ENCODE measurements at places on chromosomes 2 and 18. TPM values are rescaled to one million over a fixed set of nuclear protein-coding genes. Genes with fewer than 3 reads are reported as not detected.

Gene SCN2A
- not detected for total RNA-seq

Gene ADRA2B
- total RNA-seq = 0.12 TPM

DNA sequence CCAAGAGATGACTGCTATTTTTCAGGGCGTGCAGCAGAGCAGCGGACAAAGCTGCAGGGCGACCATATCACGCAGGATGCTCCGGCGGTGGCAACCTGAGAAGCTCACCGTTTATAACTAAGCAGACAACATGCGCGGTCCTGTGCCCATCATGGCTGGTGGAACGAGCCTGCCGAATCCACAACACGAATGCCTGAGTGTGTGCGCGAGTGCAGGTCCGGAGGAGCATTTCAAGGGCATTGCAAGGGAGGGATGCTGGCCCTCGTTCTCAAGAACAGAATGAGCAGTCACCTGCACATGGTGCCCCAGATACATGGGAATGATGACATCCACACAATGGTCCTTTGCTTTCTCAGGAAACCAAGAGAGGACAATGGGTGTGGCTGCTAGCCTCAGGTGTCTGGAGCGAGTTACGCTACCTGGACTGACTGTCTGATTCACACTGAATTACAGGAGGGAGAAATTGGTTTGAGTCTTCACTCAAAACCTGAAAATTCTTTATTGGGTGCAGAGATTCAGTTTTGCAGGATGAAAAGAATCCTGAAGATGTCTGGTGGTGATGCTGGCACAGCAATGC, 39.8 kb downstream of the TBC1D8 start:
- H3K4me3 ChIP-seq = no peak overlapping the region
- H3K27ac ChIP-seq = no peak overlapping the region
- DNase-seq = no peak
- no peaks in the 10 kb centered on the region for H3K36me3 ChIP-seq

GRCh38 chr2:140808820-140809219, 1322.0 kb downstream of the LRP1B start:
- no peak overlapping the region for H3K4me3 ChIP-seq
- DNase-seq = no peak
- H3K4me1 ChIP-seq = no peaks in the 10 kb centered on the region
- no peaks in the 10 kb centered on the region for H3K27me3 ChIP-seq

All from activated T-helper 1 cell treated with anti-CD3 and anti-CD28 coated beads, Interleukin-12 subunit alpha, Interleukin-12 subunit beta, Interleukin-2, Interleukin-4 antibody, amounts not matched to agents 30 ng/mL and 10 ng/mL and 1 ng/mL, durations not matched to agents 14 hours and 24 hours and 36 hours (primary cell).